ENCODE measurements at places on chromosomes 12 and 14.
A peak's percentile ranks its signal among the peaks of the same experiment; 100 is the strongest.

GRCh38 chr12:109861689-109862314 lies 18.5 kb downstream of the GLTP start:
- no peak for ATAC-seq

DNA sequence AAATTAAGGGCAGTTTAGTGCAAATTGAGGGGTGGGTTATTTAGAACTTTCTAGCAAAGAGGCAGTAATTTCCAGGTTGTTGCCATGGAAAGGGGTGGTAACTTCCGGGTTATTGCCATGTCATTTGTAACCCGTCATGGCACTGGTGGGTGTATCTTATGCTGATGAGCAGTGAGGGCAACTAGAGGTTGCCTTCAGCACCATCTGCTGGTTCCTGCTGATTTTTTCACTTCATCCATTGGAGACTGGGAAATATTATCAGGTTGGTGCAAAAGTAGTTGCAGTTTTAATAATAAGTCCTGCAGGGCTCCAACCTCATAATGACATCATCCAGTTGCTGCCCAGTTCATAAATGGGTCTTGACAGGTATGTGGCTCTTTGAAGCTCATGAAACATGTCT lies 24.4 kb upstream of the SERPINA4 start:
- ATAC-seq = peak; percentile 54

GRCh38 chr12:98669751-98670150 lies 24.7 kb downstream of the APAF1 start:
- no peak for ATAC-seq

DNA sequence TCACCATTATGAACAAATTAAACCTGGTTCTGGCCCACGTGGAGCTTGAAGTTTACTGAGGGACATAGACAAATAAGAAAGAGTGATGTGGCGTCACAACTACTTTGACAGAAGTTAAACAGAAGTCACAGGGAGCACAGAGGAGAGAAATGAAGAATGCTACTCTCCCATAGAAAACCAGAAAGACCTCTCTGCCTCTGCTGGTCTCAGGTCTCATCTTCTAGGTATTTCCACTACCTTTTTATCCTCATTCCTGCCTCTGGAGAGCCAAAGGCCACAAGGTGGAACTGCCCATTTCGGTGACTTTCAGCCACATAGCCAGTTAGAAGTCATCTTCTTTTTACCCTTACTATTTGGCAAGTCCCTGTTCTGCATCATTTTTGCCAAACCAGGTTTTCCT lies 170.5 kb downstream of the CAND1 start:
- ATAC-seq = no peak

DNA sequence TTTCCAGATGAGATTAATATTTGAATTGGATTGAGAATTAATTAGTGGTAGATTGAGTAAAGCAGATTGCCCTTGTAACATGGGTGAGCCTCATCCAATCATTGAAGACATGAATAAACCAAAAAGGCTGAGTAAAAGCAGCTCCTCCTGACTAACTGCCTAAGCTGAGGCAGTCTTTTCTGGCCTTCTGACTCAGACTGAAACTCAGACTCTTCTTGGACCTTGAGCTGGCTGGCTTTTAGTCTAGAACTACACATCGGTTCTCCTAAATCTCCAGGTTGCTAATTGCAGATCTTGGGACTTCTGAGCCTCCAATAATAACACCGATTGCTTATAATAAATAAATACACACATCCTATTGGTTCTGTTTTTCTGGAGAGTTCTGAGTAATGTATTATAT lies 24.0 kb downstream of the FKBP11 start:
- no peak for ATAC-seq

GRCh38 chr12:66596199-66596598 lies 82.7 kb downstream of the GRIP1 start:
- no peak for ATAC-seq

GRCh38 chr12:5379749-5380496 lies 52.0 kb upstream of the NTF3 start:
- ATAC-seq = no peak

DNA sequence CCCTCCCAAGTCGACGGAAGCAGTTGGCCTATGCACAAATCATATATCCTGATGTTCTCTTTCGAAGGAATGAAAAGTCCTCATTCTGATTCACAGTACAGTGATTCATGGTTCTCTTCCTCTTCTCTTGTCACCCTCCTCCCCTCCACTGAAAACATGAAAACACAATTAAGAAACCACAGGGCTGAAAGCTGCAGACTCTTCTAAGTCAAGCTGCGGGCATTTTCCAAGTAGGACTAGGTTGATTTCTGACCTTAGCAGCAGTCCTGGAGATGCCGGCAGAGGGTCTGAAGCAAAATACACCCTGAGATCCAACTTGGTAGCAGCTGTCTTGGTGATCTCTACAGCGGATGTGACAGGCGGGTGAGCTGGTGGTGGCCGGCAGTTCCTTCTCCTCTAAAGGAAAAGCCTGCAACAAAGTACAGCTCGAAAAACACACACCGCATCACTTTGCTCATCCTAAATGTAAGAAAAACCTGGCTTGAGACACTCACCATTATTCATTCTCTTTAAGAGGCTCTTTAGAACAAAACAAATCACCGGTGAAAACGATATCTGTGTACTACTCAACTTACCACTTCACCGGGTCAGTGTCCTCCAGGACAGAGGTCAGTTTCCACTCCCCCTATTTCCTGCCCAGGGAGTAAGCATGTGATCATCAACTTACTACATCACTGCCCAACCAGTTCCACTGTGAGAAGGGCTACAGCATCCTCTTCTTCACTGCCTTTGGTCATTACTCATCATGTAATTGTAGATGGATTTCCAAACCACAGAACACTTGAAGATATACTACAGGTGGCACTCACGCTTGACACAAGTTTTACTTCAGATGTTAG lies 6.0 kb downstream of the TMCC3 start:
- peak; percentile 75 for ATAC-seq

GRCh38 chr12:9606736-9607372 lies 862 bp downstream of the KLRB1 start:
- no peak for ATAC-seq

GRCh38 chr14:95507701-95508103 lies 8.7 kb downstream of the SYNE3 start:
- peak; percentile 94 for ATAC-seq

DNA sequence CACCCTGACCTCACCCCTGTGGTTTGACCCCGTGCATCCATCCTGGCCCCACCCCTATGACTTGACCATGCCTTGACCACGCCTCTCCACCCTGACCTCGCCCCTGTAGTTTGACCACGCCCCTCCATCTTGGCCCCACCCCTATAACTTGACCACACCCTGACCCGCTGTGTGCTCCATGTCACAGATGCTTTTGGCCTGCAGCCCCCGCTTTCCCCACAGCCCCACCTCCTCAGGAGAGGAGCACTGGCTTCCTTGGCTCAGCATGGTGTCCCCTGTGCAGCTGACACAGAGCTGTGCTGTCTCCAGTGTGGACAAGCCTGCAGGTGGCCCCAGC lies 269.9 kb upstream of the SFSWAP start:
- ATAC-seq = no peak

- ATAC-seq = peak; percentile 62
Observed at GRCh38 chr12:51269174-51270066, 795 bp downstream of the SMAGP start.

GRCh38 chr12:124677552-124678356 lies 110.3 kb upstream of the NCOR2 start:
- no peak for ATAC-seq

DNA sequence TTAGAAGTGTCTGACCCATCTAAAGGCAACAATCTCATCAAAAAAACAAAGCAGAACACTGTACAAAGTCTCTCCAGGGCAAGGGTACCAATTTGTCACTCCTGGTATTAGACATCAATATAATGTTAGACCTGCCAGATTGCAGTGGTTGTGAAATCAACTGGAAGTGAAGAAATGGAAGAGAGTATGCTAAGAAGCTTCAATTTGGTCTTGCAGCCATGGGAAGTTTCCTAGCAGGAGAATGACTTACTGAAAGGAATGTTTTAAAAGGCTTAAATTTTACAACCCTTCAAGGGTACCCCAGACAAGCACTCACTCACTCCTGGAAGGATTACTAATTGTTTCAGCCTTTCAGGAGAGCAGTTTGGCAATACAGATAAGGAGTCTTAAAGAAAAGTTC lies 18.9 kb downstream of the LLPH start:
- no peak for ATAC-seq

DNA sequence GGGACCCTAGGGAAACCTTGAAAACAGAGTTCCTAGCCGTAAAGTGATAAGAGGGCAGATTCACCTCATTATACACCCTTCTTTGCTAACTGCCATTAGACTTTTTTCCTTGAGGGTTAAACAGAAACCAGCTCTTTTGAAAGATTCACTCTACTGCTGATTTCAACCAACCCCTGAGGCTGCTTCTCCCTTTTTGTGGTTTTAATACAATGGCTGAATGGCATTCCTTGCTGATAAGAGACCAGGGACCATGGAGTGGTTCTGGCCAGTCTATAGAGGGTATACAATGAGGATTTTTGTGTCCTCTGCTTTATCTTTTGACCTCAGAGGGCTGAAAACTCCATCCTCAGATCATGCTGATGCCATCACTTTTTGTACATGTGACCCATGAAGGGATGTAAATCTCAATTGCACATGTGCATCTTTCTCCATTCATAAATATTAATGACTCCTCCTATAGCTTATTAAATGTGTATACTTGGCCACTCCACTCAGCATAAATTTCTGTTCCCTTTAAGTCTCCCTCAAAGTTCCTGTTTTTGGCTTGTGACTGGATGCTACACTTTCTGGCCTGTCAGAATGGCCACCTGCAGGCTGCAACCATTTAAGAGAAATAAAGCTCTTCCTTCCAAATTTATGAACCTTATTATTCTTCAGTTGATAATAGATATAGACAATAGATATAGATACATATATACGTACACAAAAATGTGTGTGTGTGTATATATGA lies 233.8 kb upstream of the SEL1L start:
- ATAC-seq = no peak

- ATAC-seq = no peak
Observed at GRCh38 chr14:77559381-77559780, 57.1 kb downstream of the SPTLC2 start.

DNA sequence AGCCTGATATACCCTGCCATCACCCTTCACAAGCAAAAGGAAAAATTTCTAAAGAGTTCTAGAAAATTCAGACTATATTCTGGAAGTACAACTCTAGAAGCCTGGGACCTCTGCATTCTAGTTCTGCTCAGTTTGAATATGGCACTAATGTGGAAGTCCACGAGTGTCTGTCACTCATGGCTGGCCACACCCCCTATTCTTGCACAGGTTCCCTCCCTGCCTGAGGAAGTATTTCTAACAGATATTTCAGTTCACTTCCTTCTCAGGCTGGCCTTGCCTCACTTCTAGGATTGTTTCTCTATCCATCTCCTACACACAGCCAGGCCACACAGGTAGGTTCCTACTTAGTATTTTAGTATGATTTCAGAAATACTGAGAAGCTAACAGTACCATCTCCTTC lies 67.4 kb downstream of the PHLDA1 start:
- no peak for ATAC-seq

- no peak for ATAC-seq
Observed at GRCh38 chr12:89069431-89069830, 282.9 kb downstream of the DUSP6 start.

- no peak for ATAC-seq
Observed at GRCh38 chr12:29155079-29155478, 6.0 kb downstream of the FAR2 start.

GRCh38 chr12:457676-458075 lies 2.1 kb upstream of the B4GALNT3 start:
- ATAC-seq = no peak

DNA sequence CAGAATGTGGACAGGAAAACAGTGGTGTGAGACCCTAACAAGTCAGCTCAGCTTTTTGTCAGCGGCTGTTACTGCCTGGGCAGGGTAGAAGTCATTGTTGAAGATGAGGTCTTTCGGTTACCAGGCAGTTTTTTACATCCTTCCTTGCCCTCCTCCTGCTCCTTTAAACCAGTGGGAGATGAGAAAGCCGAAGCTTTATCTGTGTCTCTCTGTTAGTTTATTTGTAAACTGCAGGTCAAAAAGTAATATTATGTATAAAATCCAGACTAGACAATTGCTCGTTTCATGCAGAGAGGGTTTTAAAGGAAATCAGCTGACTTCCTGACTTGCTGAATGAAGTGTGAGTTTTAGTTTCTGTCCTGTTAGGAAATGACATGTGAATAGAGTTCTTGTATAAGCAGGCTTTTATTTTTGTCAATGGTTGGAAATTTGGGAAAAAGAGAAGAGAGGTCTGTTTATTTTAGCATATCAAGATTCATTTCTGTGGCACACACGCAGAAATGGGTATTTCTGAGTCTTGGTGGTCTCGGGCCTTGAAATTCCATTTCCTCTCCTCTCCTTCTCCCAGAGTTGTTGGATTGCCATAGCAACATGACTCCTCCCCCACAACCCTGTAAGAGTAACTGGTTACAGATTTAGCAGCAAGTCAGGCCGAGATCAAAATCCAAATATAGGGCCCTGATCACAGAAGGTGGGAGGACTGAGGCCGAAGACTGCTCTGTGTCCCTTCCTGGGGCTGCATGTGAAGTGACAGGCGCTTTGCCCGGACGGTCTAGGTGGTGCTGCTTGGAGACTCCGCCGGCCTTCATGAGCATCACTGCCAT lies 60.8 kb downstream of the SAMD4A start:
- peak; percentile 73 for ATAC-seq

DNA sequence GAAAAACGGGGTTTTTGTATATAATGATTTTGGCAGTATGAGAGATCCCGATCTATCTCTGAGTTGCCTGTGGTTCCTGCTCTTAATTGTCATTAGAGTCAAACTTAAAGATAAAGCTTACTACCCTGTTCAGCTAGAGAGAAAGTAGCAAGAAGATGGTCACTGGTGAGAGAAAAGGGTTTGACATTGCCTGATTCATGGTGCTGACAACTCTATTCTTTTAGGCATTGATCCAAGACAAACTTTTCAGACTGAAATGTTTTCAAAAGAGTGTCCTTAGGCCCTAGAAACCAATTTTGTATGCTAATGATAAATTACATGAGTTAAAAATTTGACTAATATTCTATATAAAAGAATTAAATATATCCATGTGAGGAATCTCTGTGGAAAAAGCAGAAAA lies 35.1 kb downstream of the PELI2 start:
- no peak for ATAC-seq

DNA sequence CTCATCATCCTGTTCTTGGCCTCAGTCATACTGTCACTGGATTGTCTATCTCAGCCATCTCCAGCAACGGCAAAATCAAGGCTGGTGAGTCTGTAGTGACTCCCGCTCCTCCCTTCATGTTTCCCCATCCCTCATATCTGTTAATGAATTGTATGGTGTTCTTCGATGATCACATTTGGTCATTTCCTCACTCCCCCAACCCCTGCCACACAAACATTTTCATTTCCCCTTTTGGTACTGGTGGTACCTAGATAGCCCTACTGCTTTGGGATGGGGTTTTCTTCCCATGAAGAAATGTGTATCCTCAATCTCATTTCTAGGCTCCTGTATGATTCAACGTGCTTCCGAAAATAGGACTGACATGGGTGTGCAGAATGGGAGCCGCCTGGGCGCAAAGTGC lies 2.7 kb upstream of the KLHL33 start:
- ATAC-seq = no peak
